Stimulated activated CD8-positive, alpha-beta memory T cell treated with anti-CD3 and anti-CD28 coated beads, Interleukin-4, amount 100 ng/mL, for 1 hour (primary cell): ENCODE measurements at places on chromosomes 2 and 18.

DNA sequence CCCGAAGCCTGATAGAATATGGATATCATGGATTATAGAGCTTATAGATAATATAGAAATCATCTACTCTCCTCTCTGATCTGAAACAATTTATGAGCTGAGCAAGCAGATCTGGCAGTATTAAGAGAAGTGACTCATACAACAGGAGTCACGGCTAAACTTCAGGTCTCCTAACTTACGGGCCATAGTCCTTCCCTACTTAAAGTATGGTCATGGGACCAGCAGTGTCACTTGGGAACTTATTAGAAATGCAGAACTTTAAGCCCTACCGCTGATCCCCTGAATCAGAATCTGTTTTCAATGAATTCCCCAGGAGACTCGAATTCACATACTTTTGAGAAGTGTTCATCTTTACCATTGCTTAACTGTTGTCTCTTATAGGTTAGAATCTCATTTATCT is 195.7 kb upstream of the FANCL start:
- no peak for DNase-seq

GRCh38 chr2:224469374-224469964 is 67.6 kb upstream of the FAM124B start:
- DNase-seq = no peak

DNA sequence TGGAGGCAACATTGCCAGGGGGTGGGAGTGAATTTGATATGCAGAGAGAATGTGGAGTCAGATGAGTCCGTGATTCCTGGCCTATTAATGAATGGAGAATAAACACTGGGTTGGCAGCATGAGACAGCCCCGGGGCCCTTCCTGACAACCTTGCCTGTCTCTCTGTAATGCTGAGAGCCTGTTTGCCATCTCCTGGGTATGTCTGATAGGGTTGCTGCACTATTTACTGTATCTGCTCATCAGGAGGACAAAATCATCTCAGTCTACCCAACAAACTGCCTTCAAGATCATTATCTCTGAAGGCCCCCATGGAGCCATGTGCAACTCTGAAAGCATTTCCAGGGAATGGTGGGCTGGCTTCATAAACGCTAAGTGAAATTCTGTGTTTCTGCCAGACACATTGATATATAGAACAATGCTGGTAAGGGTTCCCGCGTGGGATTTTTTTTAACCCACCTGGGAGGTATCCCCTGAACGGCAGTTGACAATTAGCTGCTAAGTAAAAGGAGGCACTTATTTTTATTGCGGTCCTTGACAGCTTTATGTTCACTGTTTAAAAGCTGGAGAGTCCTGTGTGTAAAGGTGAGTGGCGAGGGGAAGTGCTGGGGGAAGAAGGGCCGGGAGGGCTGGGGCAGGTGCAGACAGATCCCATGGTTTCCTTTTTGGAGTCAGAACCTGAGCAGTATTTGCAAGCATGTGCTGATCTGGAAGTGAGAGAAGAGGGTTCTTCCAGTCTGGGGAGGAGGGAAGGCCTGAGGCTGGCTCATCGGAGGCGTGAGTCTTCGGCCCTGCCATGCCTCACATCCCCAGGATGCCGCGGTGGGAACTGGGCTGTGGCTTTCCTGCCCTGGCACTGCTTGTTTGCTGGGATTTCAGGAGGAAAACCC is 64.8 kb downstream of the ARHGAP25 start:
- DNase-seq = no peak

- DNase-seq = no peak
Measured at GRCh38 chr2:204744506-204744905, 199.2 kb downstream of the PARD3B start.

DNA sequence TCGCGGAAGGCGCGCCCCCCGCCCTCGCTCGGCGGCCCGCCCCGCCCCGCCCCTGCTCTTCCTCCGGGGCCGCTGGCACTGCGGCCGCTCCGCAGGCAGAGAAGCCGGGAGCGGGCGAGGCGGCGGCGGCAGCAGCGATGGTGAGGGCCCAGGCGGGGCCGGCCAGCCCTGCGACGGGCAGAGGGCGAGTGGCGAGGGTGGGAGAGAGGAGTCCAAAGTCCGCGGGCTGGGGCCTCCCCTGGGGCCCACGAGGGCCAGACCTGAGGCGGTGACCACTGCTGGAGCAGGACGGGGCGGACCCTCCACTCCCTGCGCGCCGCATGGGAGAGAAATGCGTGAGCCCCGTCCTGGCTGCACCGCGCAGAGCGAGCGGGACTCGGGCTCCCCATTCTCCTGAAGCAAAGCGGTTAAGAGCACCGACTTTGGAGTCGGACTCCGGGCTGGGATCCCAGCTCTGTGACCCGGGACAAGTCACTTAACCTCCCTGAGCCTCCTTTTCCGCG is at the start of gene VAMP5:
TSS of gene VAMP5 (plus strand) at position 78 of the 503 bp plus-strand sequence. CDS start at position 138, 60 bp downstream.
- no peak for DNase-seq

- DNase-seq = no peak
Measured at GRCh38 chr2:149119368-149119767, 80.9 kb downstream of the LYPD6B start.

- DNase-seq = no peak
Measured at GRCh38 chr2:134911400-134911785, 7.2 kb upstream of the CCNT2 start.

DNA sequence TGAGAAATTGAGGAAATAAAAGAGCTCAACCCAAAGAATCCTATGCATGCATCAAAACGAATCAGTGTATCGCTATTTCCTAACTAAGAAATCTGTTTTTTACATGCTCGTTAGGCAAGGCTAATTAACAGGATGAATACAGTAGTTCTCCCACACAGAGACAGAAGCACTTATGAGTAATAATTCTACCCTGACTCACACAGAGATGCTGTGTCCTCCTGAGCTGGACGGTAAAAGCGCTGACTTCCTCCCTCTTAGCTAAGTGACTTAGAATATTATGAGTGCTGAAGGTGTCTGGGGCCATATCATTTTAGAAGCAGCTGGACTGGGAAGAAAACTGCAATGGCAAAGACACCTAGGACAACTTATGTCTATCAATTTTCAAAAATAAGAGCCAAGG is 18.5 kb downstream of the PLEKHM3 start:
- no peak for DNase-seq

GRCh38 chr2:171176516-171176915 is 15.8 kb upstream of the TLK1 start:
- no peak for DNase-seq

DNA sequence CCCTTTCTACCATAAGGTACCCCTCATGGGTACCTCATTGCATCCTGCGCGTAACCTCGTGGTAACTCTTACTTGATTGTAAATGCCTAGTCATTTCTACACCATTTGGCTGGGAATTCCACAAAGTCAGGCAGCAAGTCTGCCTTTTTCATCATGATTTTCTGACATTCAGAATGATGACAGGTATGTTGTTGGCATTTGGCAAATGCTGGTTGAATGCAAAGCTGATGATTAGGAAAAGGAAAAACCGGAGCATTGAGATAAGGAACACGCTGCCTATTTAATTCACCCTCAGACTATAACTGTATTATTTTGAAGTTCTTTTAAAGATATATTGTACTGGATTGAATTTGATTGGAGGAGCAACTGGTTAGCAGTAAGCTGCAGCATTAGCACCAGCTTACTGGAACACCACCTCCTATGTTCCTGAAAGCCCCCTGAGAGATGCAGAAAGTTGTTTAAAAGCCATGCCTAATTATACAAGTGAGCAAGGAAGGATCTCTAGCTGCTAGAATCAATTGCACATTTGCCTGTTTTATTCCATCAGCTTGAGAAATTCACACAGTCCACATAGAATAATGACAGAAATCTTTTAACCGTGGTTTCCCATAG is 520.1 kb downstream of the LRP1B start:
- DNase-seq = no peak

GRCh38 chr2:224952936-224953657 is 89.2 kb downstream of the DOCK10 start:
- no peak for DNase-seq

GRCh38 chr18:191725-192124 is 33.4 kb downstream of the USP14 start:
- DNase-seq = no peak

GRCh38 chr2:188391354-188391753 is 99.7 kb downstream of the GULP1 start:
- no peak for DNase-seq

DNA sequence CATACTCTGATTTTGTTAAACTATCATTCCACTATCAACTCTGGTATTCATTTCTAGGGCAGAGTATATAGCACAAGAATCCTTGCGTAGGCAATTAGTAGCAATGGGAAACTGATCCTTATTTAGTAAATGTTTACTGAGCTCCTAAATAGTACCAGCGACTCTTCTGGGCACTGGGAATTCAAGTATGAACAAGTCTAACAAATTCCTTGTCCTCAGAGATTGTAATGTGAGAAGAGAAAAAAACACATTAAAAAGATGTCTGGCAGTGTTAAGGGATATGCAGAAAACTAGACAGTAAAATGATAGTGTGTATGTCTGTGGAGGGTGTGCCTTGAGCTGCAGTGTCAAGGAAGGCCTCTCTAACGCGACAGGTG is 721 bp downstream of the METTL5 start:
- DNase-seq = no peak

- no peak for DNase-seq
Measured at GRCh38 chr2:147760984-147761383, 83.8 kb upstream of the ACVR2A start.

GRCh38 chr18:21557607-21558253 is 42.8 kb downstream of the ESCO1 start:
- DNase-seq = no peak

- no peak for DNase-seq
Measured at GRCh38 chr2:38702413-38702812, 36.5 kb downstream of the GALM start.

- no peak for DNase-seq
Measured at GRCh38 chr18:2656981-2657512, 1.5 kb downstream of the SMCHD1 start.
